IPS-NIHi11 (cell line): ENCODE measurements at places on chromosomes 5 and 9.

DNA sequence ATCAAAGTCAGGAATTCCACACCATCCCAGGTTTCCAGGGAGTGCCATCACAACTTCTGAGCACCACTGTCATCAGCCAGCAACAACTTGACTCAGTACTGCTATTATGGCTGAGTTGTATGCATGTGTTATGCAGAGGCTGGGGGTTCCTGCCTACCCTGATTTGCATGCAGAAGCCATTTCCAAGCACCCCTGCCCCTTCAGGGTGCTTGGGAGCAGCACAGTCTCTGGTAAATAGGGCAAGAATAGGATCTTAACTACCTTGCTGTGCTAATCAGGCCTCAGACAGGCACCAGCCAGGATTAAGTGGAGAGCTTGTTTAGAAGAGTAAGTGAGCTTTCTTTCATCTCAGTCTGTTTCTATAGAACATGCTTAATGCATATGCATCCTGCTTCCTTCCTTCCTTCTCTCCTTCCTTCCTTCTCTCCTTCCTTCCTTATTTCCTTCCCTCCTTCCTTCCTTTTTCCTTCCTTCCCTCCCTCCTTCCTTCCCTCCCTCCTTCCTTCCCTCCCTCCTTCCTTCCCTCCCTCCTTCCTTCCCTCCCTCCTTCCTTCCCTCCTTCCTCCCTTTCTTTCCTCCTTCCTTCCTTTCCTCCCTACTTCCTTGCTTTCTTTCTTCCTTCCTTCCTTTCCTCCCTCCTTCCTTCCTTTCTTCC lies 175.7 kb downstream of the FRMD3 start:
- no peak for DNase-seq

DNA sequence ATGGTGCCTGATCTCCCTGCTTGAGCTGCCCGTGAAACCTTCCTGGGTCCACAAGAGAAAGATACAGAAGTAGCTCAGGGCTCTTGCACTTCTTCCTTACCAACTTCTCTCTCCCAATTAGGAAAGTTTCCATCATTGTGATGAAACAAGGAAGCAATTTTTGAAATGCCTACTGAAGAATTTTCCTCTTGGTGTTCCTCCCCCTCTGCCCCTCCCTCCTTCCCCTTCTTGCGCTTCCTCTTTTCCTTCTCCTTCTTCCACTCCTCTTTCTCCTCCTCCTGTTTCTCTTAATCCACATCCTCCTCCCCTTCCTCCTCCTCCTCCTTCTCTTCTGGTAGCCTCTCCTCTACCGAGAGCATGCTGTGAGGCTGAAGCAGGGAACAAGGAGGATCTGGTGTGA lies 36.3 kb upstream of the OTULINL start:
- DNase-seq = no peak

- peak; percentile 18 for DNase-seq
Measured at GRCh38 chr5:102910240-102911226, 155.4 kb downstream of the PAM start.

GRCh38 chr9:14713187-14713767 lies 9.3 kb downstream of the CER1 start:
- no peak for DNase-seq

GRCh38 chr5:124262991-124263571 lies 483.4 kb downstream of the ZNF608 start:
- DNase-seq = no peak
